ENCODE measurements at places on chromosomes 3 and 15.
A peak's percentile ranks its signal among the peaks of the same experiment; 100 is the strongest.

- DNase-seq = peak; percentile 79
Measured at GRCh38 chr15:31606194-31606669, 279.6 kb downstream of the KLF13 start.

GRCh38 chr3:11604139-11604892, 39.4 kb downstream of the VGLL4 start:
- peak; percentile 86 for DNase-seq

DNA sequence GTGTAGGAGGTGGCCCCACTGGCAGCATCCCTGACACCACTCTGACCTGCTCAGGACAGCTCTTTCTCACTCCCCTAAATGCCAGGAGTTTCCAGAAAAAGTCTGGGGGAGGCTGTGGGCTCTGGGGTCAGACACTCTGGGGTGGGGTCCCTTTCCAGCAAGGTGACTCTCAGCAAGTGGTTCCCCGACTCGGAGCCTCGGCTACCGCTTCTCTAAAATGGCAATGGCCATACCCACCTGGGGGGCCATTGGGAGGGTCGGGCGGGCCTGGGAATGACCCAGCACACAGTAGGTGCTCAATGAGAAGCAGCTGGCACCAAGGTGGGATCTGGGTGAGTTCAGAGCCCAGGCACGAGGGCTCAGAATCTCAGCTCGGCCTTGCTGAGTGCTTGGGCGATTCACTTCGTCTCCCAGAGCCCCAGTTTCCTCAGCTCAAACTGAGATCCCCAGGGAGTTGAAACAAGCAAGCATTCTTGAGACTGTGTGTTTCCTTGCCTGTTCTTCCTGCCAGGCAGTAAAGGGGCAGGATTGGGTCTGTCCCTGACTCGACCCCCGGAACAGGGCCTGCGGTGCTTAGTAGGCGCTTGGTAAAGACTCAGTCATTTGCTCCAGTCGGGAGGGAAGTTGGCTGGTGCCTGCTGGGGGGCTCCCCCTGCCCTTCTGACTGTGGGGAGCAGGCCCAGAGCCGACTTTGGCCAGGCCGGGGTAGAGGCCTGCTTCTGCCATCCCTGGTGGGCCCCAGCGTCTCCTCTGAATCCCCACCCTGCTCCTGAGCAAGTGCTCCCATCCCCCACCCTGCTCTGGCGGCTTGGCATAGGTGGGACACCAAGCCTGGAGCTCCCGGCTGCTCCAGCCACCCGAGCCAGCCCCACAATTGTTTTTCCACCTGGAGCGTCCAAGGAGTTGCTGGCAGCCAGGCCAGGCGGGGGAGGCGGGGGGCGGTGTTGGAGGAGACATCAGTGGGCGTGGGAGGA, 32.9 kb upstream of the FBLN2 start:
- DNase-seq = no peak

GRCh38 chr3:5694266-5694665, 506.8 kb downstream of the EDEM1 start:
- DNase-seq = no peak

DNA sequence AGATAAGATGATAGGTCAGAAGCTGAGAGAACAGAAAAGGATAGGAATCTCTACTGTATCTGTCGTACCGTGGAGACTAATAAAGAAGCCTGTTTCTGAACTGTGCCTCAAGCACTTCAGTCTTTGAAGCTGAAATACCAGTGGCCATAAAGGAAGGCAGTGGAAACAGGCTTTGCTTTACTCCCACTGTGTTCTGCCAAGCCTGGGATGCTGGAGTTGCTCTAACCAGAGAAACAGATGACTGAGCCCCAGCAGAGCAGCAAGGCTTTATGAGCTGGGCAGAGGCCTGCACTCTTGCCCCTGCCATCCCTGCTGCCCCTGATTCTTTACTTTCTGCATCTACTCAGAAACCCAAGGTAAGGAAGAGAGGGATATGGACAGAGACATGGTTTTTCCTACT, 89.4 kb downstream of the PDE8A start:
- no peak for DNase-seq

DNA sequence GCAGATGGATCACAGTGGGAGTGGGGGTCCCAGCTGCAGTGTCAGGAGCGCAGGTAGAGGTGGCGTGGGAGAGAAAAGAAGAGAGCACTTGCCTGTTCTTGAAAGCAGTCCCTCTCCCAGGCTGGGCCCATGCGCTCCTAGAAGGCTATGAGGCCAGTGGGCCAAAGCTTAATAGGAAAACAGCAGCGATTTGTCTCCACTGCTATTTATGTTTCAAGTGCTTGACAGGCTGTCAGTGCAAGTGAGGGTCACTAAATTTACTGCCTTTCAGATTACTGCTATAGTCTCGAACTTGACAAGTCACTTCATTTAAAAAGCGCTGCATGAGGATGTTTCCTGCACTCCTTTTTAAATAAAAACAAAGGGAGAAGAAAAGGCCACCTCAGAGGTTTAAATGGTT, 239.5 kb downstream of the GAP43 start:
- DNase-seq = no peak

DNA sequence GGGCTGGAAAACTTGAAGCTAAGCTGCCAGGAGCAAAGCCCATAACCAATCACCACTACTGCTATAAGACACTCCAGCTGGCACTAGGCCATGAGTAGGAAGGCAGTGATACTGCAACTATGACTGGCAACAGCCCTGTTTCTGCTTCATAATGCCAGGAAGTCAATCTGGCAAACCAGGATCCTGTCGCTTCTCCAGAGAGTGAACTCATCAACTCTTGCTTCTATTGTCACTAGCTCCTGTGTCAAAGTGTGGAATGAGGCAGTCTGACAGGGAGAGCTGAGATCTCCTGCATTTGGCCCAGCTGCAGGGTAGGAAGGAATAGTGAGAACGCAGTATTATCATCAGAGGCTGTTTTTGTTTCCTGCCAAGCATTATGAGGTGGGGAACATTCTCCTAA, 105.3 kb downstream of the CTNNB1 start:
- DNase-seq = peak; percentile 5

Data from EL (cell line).